ENCODE measurements at places on chromosomes 7 and 10.

DNA sequence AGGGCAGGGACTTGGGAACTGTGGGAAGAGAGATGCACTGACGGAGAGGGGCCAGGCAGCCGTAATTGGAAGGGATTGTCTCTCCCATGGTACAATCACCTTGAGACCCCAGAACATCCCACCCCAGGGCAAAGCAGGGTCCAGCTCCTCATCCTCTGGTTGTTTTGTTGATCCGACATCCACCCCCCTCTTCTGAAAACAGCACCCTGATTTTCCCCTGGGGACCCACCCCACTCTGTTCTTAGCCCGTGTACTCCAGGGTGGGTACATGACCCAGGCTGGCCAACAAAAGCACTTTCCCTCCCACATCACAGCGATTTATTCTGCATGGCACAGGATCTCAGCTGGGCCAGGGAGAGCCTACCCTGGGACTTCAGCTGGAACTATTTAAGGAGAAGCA, 14.1 kb downstream of the PDZD7 start:
- DNase-seq: no peak

- DNase-seq: no peak
Observed at GRCh38 chr10:103897241-103897774, 20.7 kb downstream of the STN1 start.

GRCh38 chr7:53800746-53801145, 741.4 kb upstream of the VSTM2A start:
- no peak for DNase-seq

GRCh38 chr10:133307776-133308420, 774 bp downstream of the TUBGCP2 start:
- DNase-seq: peak; percentile 92
